Colonic mucosa (tissue), 4 donors: ENCODE measurements at places on chromosomes 3 and 15.

- DNase-seq, result no peak
These were observed 121.7 kb downstream of the CBLB start for GRCh38 chr3:105747060-105747541.

DNA sequence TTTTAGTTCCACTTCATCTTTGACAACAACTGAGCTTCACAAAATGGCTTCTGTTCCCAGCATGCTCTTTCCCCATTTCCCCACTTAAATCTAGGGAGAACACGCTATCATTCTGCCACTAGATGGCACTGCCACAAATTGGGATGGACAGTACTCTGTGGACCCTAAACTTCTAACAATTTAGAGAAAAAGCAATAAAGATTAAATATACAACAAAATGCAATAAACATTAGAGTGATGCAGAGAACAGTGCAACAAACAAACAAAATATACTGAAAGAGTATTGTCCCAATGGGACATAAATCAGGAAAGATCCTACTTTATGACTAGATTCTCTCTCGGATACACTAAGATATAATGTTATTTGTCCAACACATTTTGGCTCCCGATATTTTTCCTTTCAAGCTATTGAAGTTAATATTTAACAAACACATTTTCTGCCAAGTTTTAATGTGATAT is 169.7 kb upstream of the TMCO5A start:
- peak; percentile 38 for DNase-seq

DNA sequence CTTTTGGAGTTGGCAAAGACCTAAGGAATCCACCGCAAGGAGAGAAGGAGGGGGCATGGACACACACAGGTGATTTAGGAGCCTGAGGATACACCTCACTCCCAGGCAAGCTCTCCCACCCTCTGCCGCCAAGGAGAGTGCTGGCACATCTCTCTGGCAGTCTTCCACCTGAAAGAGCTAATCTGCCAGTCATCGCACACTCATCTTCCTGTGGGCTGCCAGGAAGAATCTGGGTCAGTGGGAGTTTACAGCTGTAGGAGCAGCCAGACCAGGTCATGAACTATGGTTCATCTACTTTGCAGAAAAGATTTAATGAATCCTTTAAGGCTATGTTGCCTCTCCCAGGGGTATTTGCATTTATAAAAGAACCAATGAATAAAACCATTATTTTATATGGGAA is 170.6 kb upstream of the TSC22D2 start:
- no peak for DNase-seq

- DNase-seq, result no peak
These were observed 25.9 kb downstream of the DUOX1 start for GRCh38 chr15:45155739-45156138.

DNA sequence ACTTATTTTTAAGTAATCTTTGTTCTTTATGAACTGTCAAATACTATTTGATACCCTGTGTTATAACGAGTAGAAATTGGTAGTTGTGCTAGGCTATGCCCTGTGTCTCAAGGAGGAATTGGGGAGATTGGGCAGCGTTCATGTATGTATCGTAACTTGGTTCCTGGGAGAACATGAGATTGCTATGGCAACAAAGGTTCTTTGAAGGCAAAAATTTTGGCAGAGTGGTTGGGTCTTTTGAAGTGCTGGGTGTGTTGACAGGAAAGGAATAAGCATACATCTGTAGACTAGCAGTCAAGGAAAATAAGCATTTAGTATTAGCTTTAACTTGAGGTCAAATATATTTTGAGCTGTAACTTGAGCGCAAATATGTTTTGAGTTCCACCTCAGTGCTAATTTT is 45.3 kb downstream of the TCF12 start:
- no peak for DNase-seq

- no peak for DNase-seq
These were observed 682.5 kb downstream of the GRM7 start for GRCh38 chr3:7543294-7543880.

DNA sequence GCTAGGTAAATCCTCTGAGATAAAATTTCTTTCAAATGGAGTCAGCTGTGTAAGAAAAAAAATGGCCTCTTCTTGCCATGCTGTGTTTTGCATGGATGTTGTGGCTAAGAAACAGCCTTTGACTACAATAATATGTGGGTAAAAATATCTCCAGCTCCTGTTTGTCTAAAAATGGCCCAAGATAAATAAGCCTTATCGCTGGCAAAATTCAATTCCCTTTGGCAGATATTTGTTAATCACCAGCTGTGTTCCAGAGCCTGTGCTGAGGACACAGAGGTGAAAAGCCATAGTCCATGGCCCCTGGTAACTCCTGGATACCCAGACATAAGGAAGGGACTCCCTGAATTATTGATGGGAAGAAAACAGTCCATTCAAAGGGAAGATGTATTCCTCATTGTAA is 15.3 kb upstream of the RAMAC start:
- DNase-seq, result no peak

- DNase-seq, result no peak
These were observed 93.3 kb downstream of the ADAMTSL3 start for GRCh38 chr15:83747050-83747717.

DNA sequence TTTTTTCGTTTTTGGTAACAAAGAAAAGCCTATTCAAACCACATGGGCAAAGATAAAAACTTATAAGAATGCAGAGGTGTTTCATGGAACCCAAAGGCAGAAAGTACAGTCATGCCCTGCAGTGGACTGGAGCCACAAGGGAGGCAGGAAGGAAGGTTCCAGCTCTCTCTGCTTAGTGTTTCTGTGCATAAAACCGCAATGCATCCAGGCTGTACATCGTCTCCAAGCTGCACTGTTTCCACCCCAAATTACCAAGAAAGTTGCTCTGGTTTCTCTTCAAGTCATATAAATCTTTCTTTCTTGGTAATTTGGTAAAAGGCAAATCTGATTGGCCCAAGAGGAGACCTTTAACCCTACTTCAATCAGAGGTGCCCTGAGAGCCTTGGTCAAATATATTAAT is 15.8 kb downstream of the TRAT1 start:
- DNase-seq, result no peak

- DNase-seq, result no peak
These were observed 22.8 kb downstream of the RGMA start for GRCh38 chr15:93066224-93066681.

- DNase-seq, result no peak
These were observed 186.6 kb upstream of the MANF start for GRCh38 chr3:51198477-51198876.
